ENCODE measurements at places on chromosomes 7 and 10. TPM values are rescaled to one million over a fixed set of nuclear protein-coding genes. Genes with fewer than 3 reads are reported as not detected.

RNLS gene
- 11.3 TPM for total RNA-seq

PRSS37 gene
- total RNA-seq: not detected

NUDT13 gene
- 2.1 TPM for total RNA-seq

RPA3 gene
- 14.9 TPM for total RNA-seq

PSD gene
- total RNA-seq: 5.3 TPM

KCNIP2 gene
- 0.77 TPM for total RNA-seq

CPN1 gene
- total RNA-seq: not detected

CRHR2 gene
- not detected for total RNA-seq

HERPUD2 gene
- total RNA-seq: 32.5 TPM

ANKRD61 gene
- 0.26 TPM for total RNA-seq

AGR3 gene
- total RNA-seq: not detected

SYT15 gene
- under 0.01 TPM for total RNA-seq

ORC5 gene
- 22.9 TPM for total RNA-seq

PNLIPRP2 gene
- total RNA-seq: not detected

ABCB4 gene
- total RNA-seq: 0.26 TPM

ZCCHC24 gene
- 44.4 TPM for total RNA-seq

ZP3 gene
- 2.6 TPM for total RNA-seq

SRRT gene
- 32.0 TPM for total RNA-seq

TRAPPC14 gene
- total RNA-seq: 5.6 TPM

SPDYE5 gene
- not detected for total RNA-seq

IRF5 gene
- total RNA-seq: 0.33 TPM

UROS gene
- 60.4 TPM for total RNA-seq

CAV2 gene
- total RNA-seq: 60.1 TPM

POLR2J2 gene
- total RNA-seq: 1.5 TPM

ATP5F1C gene
- 170 TPM for total RNA-seq

GLI3 gene
- total RNA-seq: 6.4 TPM

EVX1 gene
- total RNA-seq: not detected

CDC14C gene
- total RNA-seq: 0.17 TPM

All from fibroblast of lung (primary cell).